ENCODE measurements at places on chromosomes 3 and 15.
A peak's percentile ranks its signal among the peaks of the same experiment; 100 is the strongest.

DNA sequence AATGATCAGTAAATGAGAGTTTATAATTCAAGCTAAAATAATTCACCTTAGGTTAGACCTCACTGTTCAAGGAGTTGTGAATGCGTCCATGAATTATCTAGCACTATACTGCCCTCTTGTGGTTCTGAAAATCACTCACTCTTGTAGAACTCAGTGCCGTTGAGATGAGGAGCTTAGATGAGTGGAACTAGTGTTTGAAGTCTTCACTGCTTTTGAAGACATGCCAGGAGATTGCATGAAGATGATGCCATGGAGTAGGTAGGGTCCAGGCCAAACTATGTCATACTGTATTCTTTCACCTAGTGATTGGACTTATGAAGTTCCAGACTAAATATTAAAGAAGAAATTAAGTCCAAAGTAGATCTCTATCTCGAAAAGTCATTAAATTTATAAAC is 28.8 kb downstream of the LYSMD4 start:
- no peak for DNase-seq

DNA sequence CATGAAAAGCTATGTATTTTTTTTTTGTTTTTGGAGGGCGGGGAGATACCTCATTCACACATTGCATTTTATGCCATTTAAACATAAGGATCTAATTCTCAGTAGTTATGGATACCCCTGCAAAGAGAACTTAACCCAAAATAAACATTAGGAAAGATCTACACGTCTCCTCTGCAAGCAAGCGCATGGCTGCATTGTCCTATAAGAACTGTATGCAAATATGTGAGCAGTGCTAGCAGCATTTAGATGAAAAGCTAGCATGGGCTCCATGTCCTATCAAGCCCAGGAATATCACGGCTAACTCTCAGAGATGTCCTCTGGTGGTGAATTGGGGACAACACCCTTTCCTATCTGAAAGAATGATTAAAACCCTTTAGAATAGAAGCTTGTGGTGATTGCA is 292.8 kb downstream of the MEX3B start:
- no peak for DNase-seq

GRCh38 chr3:81492040-81492439 is 269.4 kb downstream of the GBE1 start:
- no peak for DNase-seq

GRCh38 chr3:19886404-19886803 is 47.6 kb downstream of the EFHB start:
- no peak for DNase-seq

DNA sequence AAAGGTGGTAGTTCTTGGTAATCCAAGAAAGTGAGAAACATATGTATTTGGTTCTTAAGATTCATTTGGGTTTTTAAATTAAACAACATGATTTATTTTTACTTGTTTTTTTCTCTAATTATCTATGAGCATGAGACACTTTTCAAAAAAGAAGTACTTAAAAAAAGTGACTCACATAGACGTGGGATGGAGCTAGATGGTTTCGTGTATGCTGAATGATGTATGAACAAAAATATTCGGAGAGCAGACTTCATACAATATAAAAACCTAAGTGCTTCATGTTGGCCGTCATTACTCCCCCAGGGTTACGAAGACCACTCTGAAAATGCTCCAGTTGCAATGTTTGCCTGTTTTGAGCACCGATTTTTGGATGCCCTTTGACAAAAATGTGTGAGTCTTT is 90.9 kb downstream of the RORA start:
- no peak for DNase-seq

DNA sequence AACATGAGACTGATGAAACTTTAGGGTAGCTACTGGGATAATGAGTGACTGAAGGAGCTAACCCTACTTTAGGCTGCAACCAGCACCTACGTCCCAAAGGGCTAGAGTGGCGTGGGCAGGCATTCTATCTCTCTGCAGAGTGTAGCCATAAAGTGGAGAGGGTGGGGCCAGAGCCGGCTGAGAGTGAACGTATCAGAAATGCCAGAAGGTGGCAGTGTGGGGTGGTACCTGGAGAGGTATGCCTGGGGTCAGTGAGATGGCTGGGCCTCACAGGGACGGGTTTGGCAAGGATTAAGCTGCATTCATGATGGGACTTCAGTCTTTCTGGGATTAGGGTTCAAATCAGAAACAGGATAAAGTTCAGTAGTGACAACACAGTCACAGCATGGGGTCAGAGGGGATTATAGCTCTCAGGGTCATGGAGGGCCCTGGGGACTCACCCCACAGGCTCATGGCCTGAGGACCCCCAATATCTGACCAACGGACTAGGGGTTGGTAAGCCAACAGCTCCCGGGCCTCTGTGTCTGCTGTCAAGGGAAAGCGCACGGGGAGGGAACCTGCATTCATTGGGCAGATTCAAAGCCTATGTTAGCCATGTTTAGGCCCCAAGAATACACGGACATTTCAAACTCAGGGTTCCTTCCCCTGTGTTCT is 86.5 kb upstream of the FOXB1 start:
- DNase-seq, result peak; percentile 56

DNA sequence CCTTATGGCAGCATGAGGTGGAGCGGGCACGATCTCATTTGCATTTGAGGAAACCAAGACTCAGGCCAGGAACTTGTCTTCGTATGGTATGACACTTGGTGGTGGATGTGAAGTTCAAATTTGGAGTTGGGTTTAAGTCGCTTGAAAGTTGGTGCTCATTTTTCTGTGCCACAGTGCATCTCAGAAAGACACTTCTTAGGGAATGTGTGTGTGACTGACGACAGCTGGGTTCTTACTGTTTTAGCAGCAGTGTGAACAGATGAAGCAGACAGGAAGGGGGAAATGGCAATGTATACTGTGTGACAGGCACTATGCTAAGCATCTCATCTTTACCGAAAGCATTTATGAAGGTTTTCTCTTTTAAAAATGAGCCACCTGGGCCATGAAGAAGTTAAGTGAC is 75.4 kb downstream of the SEC22A start:
- DNase-seq, result no peak
